Stimulated activated CD4-positive, alpha-beta T cell treated with anti-CD3 and anti-CD28 coated beads, Interleukin-12 subunit alpha, Interleukin-12 subunit beta, amount 100 ng/mL, for 24 hours (primary cell): ENCODE measurements at places on chromosomes 5 and 9.

DNA sequence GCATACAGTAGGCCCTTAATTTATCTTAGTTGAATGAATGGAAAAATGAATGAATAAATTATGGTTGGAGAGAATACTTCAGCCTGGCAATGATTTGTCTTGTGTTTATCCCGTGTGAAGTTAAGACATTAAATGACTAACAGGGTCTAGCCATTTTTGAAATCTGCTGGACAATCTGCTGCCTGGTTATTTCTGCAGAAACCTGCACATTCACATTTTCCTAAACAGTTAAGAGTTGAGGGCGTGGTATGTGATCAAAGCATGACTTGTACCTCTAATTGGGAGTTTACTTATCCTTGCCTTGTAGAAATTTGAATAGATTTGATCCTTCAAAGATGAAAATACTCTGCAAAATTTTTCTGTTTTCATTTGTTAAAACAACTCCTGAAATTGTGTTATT is 34.6 kb upstream of the NDFIP1 start:
- DNase-seq: no peak

DNA sequence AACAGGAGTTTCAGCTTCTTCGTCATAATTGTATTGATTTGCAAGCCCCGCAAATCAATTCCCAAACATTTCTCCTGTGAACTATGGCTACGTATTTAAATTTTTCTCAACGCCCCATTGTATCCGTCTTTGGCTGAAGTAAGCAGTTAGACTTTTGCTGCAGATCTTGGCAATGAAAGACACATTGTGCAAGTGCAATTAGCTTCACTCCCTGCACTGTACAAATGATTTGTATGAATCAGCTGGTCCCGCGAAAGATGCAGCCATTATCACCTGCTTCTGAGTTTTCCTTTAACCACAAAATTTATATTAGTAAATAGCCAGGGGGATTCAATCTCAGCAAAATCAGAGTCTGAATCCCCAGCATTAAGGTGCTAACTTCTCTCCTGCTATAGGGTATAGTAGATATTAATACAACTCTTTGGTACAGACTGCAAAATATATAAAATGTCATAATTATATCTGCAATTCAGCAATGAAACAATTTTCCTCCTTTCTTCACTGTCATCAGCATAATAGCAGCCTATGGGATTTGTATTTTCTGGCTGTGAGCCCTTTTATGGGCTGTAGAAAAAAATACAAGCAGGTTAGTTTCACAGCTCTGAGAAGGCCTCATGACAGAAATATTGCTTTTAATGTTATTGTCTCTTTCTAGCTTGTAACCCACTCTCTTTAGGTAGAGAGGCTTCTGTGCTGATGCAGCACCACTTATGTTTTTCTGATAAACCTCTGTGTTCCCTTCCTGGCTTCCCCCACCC is 68.4 kb upstream of the SMARCA2 start:
- DNase-seq: no peak

DNA sequence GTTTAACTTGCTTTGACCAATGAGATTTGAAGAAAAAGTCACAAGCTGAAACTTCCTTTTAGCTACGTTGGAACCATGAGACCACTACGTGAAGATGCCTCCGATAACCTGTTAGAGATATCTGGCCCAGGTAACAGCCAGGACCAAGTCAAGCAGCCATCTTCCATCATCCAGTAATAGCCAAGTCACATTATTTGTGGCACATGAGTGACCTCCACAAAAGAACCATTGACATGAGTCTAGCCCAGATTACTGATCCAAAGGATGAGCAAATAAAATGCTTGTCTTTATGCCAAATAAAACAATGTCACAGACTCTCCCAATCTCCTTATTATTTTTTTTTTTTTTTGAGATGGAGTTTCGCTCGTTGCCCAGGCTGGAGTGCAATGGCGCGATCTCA is 1.6 kb downstream of the DEPDC1B start:
- no peak for DNase-seq

DNA sequence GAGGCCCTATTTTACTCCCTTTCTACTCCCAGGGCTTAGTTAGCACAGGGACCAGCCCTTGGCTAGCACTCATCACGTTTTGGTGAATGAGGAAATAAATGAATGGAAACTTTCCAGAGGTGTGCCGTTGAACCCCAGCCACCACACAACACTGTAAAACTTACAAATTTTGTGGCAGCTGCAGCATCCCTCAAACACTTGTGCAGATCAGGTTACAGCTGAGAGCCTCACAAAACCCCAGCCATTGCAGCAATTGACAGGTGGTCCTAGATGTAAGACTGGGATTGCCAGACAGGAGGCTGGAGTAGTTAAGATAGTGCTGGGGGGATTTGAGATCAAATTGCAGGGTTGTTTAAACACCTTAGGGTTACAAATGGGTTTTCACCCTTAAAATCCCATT is 482.2 kb upstream of the KIF2A start:
- no peak for DNase-seq

GRCh38 chr5:19885040-19885824 is 102.8 kb downstream of the CDH18 start:
- DNase-seq: no peak

DNA sequence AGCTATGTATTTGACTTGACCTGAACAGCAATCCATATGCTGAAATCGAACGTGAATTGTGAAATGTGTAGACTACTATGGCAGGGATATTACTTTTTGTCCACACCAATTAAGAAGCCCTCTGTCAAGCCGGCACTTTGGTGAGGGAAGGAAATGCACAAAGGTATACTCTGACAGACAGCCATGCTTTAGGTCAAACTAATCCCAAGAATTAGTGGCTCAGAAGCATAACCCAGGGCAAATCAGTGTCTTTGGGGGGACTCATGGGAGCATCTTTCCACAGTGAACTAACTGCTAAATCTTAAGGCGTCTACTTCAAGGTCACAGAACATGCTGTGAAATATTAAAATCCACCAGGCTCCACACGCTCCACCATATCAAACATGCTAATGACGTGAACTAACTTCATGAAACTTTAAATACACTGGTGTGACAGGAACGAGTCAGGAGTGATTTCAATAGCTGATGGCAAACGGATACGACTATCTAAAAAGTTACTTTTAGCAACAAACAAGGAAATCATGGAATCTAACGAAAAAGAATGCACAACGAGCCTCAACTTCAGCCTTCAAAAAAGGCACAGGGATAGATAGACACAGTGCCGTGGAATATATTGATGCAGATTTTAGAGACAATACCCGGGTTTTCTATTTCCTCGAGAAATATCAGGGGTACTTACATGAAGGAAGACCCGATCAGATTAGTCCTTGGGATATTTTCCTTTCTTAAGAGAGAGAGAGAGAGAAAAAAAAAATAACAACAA is 527 bp downstream of the MEF2C start:
- no peak for DNase-seq

DNA sequence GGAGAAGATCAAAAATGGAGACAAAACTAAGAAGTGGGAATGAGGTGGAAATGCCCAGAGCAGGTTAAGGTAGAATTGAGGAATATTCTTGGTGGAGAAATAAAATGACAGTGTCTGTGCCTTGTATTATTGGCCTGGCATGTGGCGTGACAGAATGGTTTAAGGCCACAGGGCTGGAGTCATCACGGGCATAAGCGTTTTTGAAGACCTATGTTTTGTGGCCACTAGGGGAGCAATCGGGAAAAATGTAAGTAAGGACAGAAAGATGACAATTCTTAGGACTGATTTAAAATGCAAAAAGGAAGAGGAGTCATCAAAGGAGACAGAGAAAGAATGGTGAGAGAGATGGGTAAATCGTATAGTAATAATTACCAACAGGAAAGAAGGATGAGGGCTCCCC is 72.2 kb upstream of the EPB41L4A start:
- no peak for DNase-seq

DNA sequence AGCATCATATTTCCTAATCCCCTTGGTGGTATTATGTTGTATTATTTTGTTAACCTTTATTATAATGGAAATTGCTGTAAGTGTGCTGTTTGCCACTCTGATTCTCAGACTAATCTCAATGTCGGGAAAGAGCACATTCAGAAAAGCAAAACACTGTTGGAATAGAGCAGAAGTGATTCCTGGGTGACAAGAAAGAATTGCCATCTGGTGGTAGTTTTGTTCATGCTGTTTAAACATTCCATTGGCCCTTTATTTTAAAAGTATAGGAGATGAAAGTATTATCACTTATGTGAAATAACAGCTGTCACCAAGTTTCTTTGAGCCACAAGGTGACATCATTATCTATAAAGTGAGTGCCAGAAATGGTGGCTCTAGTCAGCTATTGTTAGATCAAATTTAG is 301.3 kb upstream of the SGCD start:
- DNase-seq: no peak

DNA sequence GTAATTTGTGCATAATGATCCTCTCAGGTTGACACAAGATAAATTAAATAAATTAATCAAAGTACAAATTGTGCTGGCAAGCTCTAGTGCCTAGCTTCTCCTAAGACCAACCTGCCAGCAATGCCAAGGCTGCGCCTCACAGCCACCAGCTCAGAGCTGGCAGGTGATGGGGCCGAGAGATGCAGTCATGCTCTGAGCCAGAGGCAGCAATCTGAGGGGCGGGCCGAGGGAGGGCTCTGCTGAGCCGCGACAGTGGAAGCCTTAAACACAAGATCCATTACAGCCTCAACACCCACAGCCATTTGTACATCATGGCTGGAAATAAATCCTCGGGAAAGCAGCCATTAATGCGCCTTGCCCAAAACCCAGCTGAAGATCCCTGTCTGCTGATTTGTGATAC is 20.3 kb downstream of the MED27 start:
- no peak for DNase-seq

DNA sequence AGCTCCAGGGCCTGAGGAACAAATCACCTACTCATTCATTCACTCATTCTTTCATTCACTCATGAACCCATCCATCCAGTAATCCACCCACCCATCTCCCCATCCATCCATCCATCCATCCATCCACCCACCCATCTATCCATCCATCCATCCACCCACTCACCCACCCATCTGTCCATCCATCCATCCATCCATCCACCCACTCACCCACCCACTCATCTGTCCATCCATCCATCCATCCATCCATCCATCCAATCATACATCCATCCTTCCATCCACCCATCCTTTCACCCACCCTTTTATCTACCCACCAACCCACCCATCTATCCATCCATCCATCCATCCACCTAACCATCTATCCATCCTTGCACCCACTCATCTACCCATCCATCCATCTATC is 35.5 kb upstream of the SLC6A19 start:
- no peak for DNase-seq

GRCh38 chr9:98085944-98086343 is 29.4 kb downstream of the NANS start:
- no peak for DNase-seq

DNA sequence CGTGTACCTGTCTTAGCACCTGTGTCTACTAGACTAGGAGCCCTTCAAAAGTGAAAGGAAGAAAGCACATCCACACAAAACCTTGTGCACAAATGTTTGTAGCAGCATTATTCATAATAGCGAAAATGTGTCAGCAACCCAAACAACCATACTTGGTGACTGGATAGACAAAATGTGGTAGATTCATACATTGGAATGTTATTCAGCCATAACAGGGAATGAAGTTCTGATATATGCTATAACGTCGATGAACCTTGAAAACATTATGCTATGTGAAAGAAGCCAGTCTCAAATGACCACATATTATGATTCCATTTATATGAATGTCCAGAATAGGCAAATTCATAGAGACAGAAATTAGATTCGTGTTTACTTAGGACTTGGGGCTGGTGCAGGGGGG is 57.8 kb upstream of the LARP1 start:
- no peak for DNase-seq

DNA sequence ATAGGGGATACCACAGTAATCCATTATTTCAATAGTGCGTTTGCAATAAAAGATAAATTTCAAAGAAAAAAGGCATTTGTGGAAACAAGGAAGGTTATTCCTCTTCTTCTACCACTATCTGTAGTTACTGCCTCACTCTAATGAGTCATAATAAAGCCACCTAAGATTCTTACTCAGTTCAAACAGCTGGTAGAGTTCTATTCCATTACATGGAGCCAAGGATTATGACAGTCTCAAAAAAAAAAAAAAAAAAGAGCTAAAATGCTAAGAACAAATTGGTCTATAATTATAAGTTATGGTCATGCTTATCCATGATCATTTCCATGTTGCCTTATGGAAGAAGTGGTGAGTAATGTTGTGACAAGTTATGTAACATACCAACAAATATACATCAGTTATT is 46.3 kb downstream of the DENND1A start:
- DNase-seq: no peak

- no peak for DNase-seq
These were observed 225.7 kb downstream of the TLR4 start for GRCh38 chr9:117929868-117930267.

DNA sequence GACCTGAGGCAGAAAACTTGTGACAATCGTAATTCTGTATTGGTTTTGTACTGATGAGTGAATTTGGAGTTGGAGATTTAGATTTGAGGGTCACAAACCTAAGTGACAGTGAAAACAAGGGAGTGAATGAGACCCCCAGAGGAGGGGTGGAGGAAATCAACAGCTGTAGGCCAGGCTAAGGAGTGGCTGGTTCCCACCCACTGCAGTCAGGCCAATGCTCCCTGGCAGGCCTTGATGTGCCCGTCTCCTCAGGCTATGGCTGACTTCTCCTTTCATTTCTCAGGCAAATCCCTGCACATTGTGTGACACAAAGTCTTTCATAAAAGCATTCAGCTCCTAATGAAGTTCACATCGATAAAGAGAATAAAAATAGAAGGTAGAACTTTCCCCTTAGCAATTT is 557.6 kb downstream of the CETN3 start:
- DNase-seq: no peak

DNA sequence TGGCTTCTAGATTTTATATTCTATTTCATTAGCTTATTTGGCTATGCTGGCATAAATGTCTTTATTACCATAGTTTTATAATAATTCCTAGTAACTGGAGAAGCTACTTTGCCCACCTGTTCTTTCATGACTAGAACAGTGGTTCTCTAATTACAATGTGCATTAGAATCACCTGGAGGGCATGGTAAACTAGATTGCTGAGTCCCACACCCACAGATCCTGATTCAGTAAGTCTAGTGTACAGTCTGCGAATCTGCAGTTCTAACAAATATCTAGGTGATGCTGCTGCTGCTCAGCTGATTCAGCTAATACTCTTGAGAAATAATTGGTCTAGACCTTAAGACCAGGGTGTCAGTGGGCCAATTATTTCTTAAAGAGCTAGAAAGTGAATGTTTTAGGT is 35.5 kb downstream of the RNF38 start:
- DNase-seq: no peak
